Stimulated activated CD4-positive, alpha-beta T cell treated with anti-CD3 and anti-CD28 coated beads, Interleukin-1b, Interleukin-23, amount 100 ng/mL, for 24 hours (primary cell): ENCODE measurements at places on chromosomes 12 and 14.

DNA sequence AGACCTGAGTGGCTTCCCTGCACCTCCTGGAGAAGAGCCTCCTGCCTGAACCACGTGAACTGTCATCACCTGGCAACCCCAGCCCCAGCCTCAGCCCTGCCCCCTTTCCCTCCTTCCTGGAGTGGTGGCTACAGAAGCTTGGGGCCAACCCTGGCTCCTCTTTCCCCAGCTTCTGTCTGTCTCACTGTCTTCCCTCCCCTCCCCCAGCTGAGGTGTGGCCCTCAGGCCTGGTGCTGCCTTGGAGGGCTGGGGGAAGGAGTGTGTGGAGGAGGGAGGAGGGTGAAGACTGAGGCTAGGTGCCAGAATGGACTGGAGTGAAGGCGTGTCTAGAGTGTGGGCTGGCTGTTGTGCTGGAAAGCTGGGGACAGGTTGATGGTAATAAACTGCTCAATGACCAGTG is 9.7 kb downstream of the NFATC4 start:
- no peak for DNase-seq

DNA sequence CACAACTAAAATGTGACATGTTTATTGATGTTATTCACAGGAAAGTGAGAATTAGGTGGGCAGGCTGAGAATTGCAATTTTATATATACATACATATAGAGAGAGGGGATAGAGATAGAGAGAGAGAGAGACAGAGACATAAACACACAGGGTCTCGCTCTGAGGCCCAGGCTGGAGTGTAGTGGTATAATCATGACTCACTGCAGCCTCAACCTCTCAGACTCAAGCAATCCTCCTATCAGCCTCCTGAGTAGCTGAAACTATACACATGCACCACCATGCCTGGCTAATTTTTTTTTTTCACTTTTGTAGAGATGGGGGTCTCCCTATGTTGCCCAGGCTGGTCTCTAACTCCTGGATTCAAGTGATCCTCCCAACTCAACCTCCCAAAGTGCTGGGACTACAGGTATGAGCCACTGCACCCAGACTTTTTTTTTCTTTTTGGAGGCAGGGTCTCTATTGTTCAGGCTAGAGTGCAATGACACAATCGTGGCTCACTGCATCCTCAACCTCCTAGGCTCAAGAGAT is 49.1 kb downstream of the R3HDM2 start:
- no peak for DNase-seq

GRCh38 chr14:92135269-92135668 is 13.5 kb downstream of the CPSF2 start:
- DNase-seq = no peak

GRCh38 chr12:73341559-73342247 is 1069.5 kb downstream of the TRHDE start:
- DNase-seq = no peak

DNA sequence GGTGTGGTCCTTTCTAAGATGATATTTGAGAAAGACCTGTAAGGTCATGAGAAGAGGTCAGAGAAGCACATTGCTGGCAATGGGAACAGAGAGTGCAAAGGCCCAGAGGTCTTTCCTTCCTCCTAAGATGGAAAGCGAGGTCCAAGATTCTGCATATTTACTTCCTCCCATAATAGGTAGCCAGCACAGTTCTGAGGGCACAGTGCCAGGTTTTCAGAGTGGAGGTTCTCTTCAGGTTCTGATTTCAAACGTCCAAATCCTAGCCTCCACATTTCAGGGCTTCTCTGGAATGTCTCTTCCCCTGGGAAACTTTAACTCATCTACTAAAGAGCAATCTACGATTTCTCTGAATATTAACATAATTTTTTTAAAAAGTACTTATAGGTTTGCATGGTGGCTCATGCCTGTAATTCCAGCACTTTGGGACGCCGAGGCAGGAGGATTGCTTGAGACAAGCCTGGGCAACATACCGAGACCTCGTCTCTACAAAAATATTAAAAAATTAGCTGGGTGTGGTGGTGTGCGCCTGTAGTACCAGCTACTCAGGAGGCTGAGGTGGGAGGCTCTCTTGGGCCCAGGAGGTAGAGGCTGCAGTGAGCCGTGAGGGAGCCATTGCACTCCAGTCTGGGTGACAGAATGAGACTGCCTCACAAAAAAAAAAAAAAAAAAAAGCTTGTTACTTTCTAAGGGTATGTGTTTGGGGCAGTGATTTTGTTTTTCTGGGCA is 526 bp upstream of the MRPL42 start:
- DNase-seq = no peak
